Heart left ventricle (tissue), 16 donors: ENCODE measurements at places on chromosomes 4 and X. TPM values are rescaled to one million over a fixed set of nuclear protein-coding genes. Genes with fewer than 3 reads are reported as not detected.
A peak's percentile ranks its signal among the peaks of the same experiment; 100 is the strongest.

The PRPS2 gene
- 1.8 TPM for total RNA-seq

GRCh38 chr4:92184566-92184965 is 119.2 kb upstream of the GRID2 start:
- no peaks in the 10 kb centered on the region for H3K4me1 ChIP-seq
- no peak for DNase-seq
- H3K27ac ChIP-seq, result no peak overlapping the region
- H3K27me3 ChIP-seq, result no peaks in the 10 kb centered on the region
- no peaks in the 10 kb centered on the region for H3K36me3 ChIP-seq
- no peak overlapping the region for H3K4me3 ChIP-seq

The FAM9B gene
- not detected for total RNA-seq

The CT83 gene
- total RNA-seq, result not detected

DNA sequence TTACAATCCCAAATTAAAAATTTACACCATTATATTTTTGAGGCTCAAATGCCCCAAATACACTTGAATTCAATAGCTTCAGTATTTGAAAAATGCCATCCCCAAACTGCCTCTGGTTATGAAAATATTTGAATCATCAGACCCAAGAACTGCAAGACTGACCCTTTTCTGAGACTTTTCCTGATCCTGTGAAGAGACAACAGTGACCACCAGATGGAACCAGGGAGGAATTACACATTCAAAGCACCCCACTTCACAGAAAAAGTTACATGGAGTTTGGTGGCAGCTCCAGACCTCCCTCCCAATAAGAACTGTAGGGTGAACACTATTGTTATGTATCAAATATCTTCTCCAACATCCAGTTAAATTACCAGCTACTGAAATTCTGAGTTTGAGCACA is 44.0 kb upstream of the SCD5 start:
- H3K36me3 ChIP-seq, result peaks cover 52% of the 10 kb centered on the region
- no peak overlapping the region for H3K4me3 ChIP-seq
- no peak overlapping the region for H3K27ac ChIP-seq
- H3K27me3 ChIP-seq, result no peaks in the 10 kb centered on the region
- H3K4me1 ChIP-seq, result no peaks in the 10 kb centered on the region

The KLB gene
- 0.40 TPM for total RNA-seq

The LPAR4 gene
- total RNA-seq, result 0.16 TPM

DNA sequence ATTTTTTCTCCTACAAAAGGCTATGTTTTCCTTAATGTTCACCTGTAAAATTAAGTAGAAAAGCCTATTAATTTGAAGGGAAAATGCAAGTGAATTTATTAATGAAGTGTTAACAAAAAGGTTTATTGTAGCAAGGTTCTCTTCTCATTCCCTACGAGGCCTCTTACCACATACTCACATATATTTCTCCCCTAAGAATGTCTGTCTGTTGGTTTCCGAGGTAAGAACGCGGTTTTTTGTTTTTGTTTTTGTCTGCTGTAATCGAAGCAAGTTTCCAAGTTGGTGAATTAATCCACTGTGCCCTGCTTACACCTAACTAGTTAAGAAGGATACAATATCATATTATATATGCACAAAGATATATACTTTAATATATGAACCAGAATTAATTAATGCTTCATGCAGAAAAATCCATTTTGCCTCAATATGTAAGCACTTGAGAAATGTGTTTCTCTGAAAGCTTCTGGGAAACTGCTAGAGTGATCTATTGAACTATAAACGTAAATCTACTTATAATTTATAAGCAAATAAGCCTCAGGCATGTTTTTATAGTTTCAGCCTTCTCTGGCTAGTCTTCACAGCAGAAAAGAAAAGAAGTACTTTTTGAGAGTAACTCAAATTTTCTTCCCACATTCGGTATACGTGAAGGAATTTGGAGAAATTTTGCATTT is 120.8 kb downstream of the EGF start:
- DNase-seq, result no peak
- H3K27me3 ChIP-seq, result no peaks in the 10 kb centered on the region
- H3K27ac ChIP-seq, result no peak overlapping the region
- H3K36me3 ChIP-seq, result no peaks in the 10 kb centered on the region
- H3K4me3 ChIP-seq, result no peak overlapping the region
- H3K4me1 ChIP-seq, result no peaks in the 10 kb centered on the region

The NHSL2 gene
- 5.8 TPM for total RNA-seq

- peaks cover 12% of the 10 kb centered on the region for H3K4me1 ChIP-seq
- H3K27ac ChIP-seq, result no peak overlapping the region
- peak overlapping the region; percentile 62 for H3K4me3 ChIP-seq
- DNase-seq, result no peak
- H3K36me3 ChIP-seq, result no peaks in the 10 kb centered on the region
Measured at GRCh38 chr4:146654687-146655520, 16.2 kb downstream of the POU4F2 start.

The MAGEH1 gene
- total RNA-seq, result 11.1 TPM

DNA sequence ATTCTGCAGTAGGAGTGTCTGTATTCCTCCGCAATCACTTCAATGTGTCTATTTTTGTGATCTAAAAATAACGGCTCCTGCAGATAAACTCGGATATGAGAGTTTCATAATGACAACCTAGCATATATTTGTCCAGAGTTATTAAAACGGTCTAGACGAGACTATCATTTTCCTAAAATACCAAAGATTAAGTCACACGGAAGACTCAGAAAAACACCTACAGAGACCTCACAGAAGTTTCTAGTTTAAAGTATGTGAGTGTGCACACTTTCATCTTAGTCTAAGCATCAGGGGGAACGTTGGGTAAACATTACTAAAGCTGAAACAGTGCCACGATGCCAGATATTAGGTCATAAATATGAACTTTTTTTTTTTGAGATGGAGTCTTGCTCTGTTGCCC is 156.9 kb downstream of the AFAP1 start:
- no peak overlapping the region for H3K4me3 ChIP-seq
- no peaks in the 10 kb centered on the region for H3K27me3 ChIP-seq
- peaks cover 58% of the 10 kb centered on the region for H3K4me1 ChIP-seq

The EDA2R gene
- 1.1 TPM for total RNA-seq

DNA sequence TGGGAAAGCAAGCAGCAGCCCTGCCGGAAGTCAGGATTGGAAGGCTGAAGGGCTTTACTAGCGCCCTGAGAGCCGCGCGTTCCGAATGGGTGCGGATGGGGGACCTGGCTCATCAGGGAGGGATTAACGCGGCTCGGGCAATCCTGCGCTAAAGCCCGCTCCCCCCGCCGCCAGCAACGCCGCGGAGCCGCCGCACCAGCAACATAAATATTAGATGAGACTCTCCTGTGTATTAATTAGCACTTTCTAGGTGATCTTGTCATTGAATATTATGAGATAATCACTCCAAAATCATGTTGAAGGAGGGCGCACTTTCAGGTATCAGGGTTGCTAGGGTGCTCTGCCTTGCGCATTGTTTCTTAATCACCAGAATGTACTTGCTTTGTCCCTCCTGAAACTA is 357.2 kb upstream of the FAM241A start:
- H3K36me3 ChIP-seq, result no peaks in the 10 kb centered on the region
- H3K4me1 ChIP-seq, result no peaks in the 10 kb centered on the region
- no peak overlapping the region for H3K4me3 ChIP-seq
- DNase-seq, result no peak
- no peak overlapping the region for H3K27ac ChIP-seq

The STBD1 gene
- 20.9 TPM for total RNA-seq

DNA sequence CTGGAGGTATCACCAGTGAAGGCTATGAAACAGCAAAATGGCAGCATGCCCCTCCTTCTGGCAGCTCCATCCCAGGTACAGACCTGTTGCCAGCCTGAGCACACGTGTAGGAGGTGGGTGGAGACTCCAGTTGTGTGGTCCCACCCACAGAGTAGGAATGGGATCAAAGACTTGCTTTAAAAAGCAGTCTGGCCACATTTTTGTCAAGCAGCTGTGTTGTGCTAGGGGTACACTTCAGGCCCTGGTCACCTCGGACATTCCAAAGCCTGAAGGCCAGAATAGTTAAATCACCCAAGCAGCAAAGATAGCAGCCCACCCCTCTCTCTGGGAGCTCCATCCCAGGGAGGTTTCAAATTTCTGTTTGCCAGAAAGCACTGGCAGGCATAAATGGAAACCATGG is 20.3 kb upstream of the AMBN start:
- H3K27me3 ChIP-seq, result no peaks in the 10 kb centered on the region
- H3K36me3 ChIP-seq, result no peaks in the 10 kb centered on the region
- H3K4me3 ChIP-seq, result no peak overlapping the region
- DNase-seq, result no peak

DNA sequence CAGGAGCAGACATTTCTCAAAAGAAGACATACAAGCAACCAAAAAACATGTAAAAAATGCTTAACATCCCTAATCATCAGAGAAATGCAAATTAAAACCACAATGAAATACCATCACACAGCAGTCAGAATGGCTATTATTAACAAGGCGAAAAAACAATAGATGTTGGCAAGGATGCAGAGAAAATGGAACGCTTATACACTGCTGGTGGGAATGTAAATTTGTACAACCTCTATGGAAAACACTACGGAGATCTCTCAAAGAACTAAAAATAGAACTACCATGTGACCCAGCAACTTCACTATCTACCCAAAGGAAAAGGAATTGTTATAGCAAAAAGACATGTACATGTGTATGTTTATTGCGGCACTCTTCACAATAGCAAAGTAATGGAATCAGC is 71.5 kb downstream of the PPP4R3C start:
- H3K27me3 ChIP-seq, result no peaks in the 10 kb centered on the region
- no peak for DNase-seq
- no peaks in the 10 kb centered on the region for H3K36me3 ChIP-seq
- H3K27ac ChIP-seq, result no peak overlapping the region
- no peaks in the 10 kb centered on the region for H3K4me1 ChIP-seq
- H3K4me3 ChIP-seq, result no peak overlapping the region

- no peaks in the 10 kb centered on the region for H3K4me1 ChIP-seq
- H3K4me3 ChIP-seq, result no peak overlapping the region
- DNase-seq, result no peak
Measured at GRCh38 chrX:7266288-7266687, 118.3 kb upstream of the PUDP start.

- peak overlapping the region; percentile 80 for H3K27ac ChIP-seq
- H3K27me3 ChIP-seq, result no peaks in the 10 kb centered on the region
- H3K36me3 ChIP-seq, result no peaks in the 10 kb centered on the region
- no peak for DNase-seq
- H3K4me1 ChIP-seq, result peaks cover 28% of the 10 kb centered on the region
- no peak overlapping the region for H3K4me3 ChIP-seq
Measured at GRCh38 chrX:65601126-65601525, 66.3 kb upstream of the MSN start.

DNA sequence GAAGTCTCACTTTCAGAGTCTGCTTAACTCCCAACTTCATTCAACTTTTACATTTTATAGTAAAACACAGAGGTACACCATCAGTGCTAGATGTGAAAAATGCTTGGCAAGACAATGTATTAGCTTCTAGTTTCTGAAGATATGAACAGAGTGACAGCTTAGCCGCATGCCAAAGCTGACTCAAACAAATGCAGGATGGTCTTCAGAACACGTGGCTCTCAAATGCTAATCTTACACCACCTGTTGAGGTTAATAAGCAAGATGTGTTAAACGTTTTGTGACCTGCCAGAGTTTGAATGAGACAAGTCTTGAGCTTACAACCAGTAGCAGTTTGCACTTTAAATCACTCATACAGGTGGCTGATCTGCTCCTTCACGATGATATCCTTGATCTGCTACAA is 18.9 kb upstream of the GPM6B start:
- H3K4me3 ChIP-seq, result no peak overlapping the region
- no peaks in the 10 kb centered on the region for H3K27me3 ChIP-seq
- no peak overlapping the region for H3K27ac ChIP-seq
- no peak for DNase-seq
- H3K36me3 ChIP-seq, result no peaks in the 10 kb centered on the region

DNA sequence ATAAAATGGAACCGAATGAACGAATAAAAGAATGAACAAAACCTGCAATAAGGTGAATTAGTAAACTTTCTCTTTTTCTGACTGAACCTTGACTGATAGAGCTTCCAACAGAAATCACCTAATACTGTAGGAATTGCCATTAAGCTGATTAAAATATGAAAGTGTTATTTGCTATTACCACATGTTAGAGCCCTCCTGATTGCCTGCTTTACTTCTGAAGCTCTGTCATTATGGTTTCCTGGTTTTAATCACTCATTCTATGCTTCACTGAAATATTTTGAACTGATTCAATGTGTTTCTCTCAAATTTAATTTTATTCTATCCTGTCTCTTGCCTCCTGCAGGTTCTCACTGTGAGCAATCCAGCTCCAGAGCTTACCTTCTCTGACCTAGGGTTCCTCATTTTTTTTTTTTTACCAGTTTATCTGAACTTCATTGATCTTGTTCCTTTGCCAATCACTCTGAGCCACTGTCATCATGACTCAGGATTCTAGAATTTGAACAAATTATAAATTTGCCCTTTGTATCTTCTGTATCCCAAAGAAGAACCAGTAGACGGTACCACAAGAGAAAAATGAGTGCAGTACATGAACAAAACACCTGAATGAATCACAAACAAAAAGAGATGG is 48.1 kb upstream of the UGT2B15 start:
- DNase-seq, result no peak
- no peaks in the 10 kb centered on the region for H3K27me3 ChIP-seq
- H3K27ac ChIP-seq, result no peak overlapping the region
- no peak overlapping the region for H3K4me3 ChIP-seq
- no peaks in the 10 kb centered on the region for H3K4me1 ChIP-seq

The VSIG1 gene
- total RNA-seq, result not detected

GRCh38 chr4:152102436-152103000 is 341.7 kb upstream of the GATB start:
- no peak overlapping the region for H3K4me3 ChIP-seq
- no peak overlapping the region for H3K27ac ChIP-seq
- H3K27me3 ChIP-seq, result no peaks in the 10 kb centered on the region

- no peaks in the 10 kb centered on the region for H3K36me3 ChIP-seq
- no peaks in the 10 kb centered on the region for H3K4me1 ChIP-seq
- no peaks in the 10 kb centered on the region for H3K27me3 ChIP-seq
- peak within 1 kb of the TSS; percentile 95 for H3K4me3 ChIP-seq
Measured at GRCh38 chr4:155953151-155954117, at the start of gene CTSO. TSS of gene CTSO (minus strand) at chr4:155953866. CDS start at chr4:155953847, 19 bp downstream.

The CYTL1 gene
- total RNA-seq, result 2.5 TPM

DNA sequence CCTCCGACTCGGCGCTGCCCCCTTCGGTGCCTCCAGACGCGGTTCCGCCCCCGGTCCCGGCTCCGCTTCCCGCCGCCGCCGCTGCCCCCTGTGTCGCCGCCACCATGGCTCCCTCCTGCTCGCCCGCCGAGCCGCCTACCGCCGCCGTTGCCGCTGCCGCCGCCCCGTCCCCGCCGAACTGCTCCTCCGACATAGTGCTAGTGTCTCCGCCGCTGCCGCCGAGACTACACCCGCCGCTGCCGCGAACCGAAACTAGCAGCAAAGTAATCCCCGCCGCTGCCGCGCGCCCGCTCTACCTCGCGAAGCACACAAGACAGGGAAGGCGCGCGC is 340 bp downstream of the HNRNPD start:
- no peak for DNase-seq
- peak overlapping the region; percentile 97 for H3K4me3 ChIP-seq
- H3K27ac ChIP-seq, result peak overlapping the region; percentile 99
- no peaks in the 10 kb centered on the region for H3K27me3 ChIP-seq
